ENCODE measurements at places on chromosomes 7 and 10. TPM values are rescaled to one million over a fixed set of nuclear protein-coding genes. Genes with fewer than 3 reads are reported as not detected.

DNA sequence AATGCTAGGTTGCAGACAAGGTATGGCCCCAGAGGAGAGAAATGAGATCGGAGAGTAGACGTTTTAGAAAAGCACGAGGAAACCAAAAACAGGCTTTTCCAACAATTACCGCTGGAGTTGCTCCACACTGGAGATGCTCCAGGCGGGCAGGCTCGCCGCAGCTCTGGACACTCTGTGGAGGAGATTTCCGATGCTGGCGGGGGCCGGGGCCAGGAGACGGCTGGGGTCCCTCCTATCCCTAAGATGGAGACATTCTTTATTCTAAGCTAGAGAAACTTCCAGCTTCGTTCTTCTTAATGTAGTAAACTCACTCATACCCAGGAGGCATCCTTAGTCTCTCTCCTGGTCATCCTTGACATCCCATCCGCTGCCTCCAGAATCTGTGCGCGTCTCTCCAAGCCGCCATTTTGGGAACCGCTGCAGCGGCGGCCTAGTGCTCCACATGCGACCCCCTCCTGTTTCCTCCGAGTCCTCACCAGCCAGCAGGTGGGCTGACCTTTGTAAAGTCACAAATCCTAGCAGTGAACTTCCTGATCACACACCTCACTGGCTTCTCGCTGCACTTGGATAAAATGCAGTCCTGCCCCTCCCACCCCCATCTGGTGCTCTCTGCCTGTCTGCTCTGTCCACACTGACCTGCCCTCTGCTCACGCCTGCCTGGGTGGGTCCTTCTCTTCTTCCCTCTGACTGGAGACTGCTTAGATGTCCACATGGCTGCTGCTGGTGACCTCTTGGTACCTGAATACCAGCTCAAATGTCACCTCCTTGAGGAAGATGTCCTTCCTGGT is 11.9 kb downstream of the PYROXD2 start:
- no peak overlapping the region for H3K4me3 ChIP-seq
- H3K4me1 ChIP-seq: peaks cover 4% of the 10 kb centered on the region
- no peak overlapping the region for H3K27ac ChIP-seq
- DNase-seq: no peak
- H3K27me3 ChIP-seq: no peaks in the 10 kb centered on the region

DNA sequence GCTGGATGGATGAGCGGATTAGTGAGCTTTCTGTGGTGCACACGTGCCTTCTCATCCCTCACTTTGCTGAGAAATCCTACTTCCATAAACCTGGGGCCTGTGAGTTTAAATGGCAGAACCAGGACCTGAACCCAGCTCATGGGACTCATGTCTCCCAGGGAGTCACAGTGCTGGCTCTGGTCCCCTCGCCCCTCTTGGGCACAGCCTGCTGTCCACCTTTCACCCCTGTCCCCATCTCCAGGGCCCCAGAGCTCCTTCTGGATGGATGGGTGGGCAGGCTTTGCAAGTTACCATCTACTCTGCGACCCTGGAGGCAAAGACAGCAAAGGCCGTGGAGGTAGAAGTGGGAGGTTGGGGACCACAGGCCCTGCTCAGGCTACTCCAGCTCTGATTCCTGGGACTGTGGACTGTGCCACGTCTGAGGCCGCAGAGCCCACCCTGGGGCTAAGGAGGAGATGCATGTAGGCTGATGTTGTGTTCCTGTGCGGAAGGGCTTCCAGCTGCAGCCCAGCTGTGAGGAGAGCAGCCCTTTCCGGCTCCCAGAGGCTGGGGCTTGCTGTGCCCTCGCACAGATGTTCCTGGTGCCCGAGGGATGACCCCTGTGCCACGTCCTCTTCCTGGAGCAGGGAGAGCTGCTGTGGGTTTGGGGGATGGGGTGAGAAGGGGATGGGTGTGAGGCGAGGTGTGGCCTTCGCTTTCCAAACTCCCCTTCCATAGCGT is 40.3 kb downstream of the PRF1 start:
- H3K36me3 ChIP-seq: no peaks in the 10 kb centered on the region
- H3K27me3 ChIP-seq: no peaks in the 10 kb centered on the region
- H3K27ac ChIP-seq: no peak overlapping the region
- peaks cover 24% of the 10 kb centered on the region for H3K4me1 ChIP-seq
- H3K4me3 ChIP-seq: no peak overlapping the region
- no peak for DNase-seq

GRCh38 chr7:112485766-112486165 is 5.0 kb downstream of the LSMEM1 start:
- DNase-seq: no peak
- H3K27me3 ChIP-seq: no peaks in the 10 kb centered on the region
- no peak overlapping the region for H3K4me3 ChIP-seq
- no peak overlapping the region for H3K27ac ChIP-seq
- no peaks in the 10 kb centered on the region for H3K4me1 ChIP-seq

GRCh38 chr10:51846856-51847506 is 147.6 kb upstream of the CSTF2T start:
- H3K4me3 ChIP-seq: no peak overlapping the region
- no peak overlapping the region for H3K27ac ChIP-seq
- no peaks in the 10 kb centered on the region for H3K4me1 ChIP-seq
- H3K27me3 ChIP-seq: no peaks in the 10 kb centered on the region

- peaks cover 19% of the 10 kb centered on the region for H3K27me3 ChIP-seq
- H3K4me3 ChIP-seq: no peak overlapping the region
- no peaks in the 10 kb centered on the region for H3K36me3 ChIP-seq
- H3K27ac ChIP-seq: no peak overlapping the region
Observed at GRCh38 chr10:86091216-86091615, 275.4 kb downstream of the GRID1 start.

Gene SPDYE1
- total RNA-seq: not detected

Gene VAX1
- total RNA-seq: not detected
